ENCODE measurements at places on chromosomes 1 and 21.

GRCh38 chr1:171116676-171117075 lies 26.0 kb downstream of the FMO3 start:
- DNase-seq = no peak

DNA sequence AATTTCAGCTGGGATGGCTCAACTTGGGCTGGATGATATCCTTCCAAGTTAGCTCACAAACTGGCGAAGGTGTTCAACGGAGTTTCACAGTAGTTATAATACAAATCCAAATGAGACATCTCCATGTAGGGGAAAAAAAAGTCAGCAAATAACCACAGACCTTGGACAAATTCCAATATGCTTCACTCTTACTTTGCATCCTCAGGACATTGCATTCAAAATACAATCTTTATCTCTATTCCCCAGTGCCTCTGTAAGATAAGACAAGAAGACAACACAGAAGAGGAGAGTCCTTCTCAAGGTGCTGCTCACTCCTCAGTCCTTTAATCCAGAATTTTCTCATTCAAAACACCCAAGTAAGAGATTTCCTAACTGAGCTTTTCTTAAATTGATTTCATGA lies 1797.7 kb downstream of the MRPL39 start:
- DNase-seq = no peak

DNA sequence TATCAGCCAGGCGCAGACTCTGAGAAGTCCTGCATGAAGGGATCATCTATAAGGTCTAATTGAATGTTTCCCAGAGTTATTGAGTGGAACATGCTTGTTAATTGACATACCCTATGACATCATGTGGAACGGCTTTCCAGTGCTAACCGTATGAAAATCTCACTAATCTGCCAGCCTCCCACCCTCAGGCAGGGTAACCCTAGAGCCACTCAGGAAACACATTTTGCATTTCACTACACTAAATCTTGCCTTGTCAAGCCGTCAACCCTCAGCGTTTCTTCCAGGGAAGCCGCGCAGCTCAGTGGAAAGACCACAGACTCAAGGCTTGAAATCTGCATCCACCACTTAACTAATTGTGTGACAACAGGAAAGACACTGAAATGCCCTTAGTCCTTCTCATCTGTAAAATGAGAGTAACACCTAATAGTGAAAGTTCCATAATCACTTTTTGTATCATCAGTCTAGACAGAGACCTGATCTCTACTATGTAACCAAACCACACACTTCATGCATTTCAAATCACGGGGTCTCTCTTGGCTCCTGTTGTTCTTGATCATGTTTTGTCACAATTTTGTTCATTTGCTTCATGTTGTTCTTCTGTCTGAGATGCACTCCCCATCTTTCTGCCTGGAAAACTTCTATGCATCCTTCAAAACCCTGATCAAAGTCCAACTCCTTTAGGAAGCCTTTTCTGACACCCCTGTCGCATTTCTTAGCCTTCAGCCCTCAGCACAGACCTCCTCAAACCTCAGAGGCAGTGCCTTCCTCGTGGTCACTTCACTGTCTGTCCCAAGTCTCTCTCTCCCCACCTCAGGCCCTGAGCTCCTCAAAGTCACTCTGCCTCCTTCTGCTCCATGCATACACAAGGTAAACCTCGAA lies 246.5 kb downstream of the TOMM20 start:
- no peak for DNase-seq

GRCh38 chr1:204258213-204259115 lies 44.7 kb upstream of the GOLT1A start:
- DNase-seq = no peak

DNA sequence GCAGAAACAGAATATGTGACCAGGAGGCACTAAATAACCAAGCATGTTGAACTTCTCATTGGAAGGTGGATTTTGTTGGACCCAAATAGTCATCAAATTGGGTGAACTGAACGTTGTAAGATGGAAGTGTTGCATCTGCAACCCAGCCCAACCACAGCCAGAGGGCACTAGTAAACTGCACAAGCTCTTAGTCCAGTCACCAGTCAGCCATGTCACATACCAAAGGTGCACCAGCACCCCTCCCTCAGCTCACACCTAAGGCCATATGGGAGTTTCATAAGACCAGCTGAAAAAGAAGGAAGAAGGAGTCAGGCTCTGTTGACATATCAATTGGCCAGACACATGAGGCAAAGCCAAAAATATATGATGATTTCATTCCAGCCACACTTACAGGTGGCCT lies 481.7 kb upstream of the NR5A2 start:
- no peak for DNase-seq

DNA sequence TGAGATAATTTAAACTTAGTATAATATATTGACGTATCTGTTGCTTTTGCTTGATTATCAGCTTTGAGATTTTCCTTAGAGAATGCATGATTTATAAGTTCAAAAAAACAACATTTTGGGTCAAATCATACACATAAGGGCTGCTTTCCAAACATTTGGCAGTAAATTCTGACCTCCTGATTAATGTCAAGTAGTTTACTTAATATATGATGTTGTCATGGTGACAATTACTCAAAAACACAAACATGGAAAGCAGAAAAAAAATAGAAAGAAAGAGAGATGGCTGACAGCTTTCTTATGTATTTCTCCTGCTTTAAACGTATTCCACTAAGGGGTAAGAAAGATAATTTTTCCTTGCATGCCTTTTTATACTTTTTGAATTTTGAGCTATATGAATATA lies 258.2 kb upstream of the C1orf105 start:
- DNase-seq = no peak

DNA sequence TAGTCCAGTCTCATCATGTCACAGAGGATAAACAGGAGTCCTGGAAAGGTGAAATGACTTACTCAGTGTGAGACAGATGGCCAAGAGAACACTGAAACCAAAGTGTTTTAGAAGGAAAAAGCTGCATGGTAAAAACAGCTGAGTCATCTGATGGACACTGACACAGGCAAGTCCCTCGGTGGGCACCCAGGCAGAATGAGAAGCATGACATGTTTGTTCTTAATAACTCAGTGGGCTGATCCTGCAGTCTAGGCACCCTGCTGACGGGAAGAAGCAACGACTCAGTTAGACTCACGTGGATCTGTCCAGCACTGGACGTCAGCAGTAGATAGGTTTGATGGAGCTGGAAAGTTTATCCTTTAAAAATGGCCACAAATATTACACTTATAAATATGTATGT lies 116.9 kb downstream of the RGS7 start:
- no peak for DNase-seq

DNA sequence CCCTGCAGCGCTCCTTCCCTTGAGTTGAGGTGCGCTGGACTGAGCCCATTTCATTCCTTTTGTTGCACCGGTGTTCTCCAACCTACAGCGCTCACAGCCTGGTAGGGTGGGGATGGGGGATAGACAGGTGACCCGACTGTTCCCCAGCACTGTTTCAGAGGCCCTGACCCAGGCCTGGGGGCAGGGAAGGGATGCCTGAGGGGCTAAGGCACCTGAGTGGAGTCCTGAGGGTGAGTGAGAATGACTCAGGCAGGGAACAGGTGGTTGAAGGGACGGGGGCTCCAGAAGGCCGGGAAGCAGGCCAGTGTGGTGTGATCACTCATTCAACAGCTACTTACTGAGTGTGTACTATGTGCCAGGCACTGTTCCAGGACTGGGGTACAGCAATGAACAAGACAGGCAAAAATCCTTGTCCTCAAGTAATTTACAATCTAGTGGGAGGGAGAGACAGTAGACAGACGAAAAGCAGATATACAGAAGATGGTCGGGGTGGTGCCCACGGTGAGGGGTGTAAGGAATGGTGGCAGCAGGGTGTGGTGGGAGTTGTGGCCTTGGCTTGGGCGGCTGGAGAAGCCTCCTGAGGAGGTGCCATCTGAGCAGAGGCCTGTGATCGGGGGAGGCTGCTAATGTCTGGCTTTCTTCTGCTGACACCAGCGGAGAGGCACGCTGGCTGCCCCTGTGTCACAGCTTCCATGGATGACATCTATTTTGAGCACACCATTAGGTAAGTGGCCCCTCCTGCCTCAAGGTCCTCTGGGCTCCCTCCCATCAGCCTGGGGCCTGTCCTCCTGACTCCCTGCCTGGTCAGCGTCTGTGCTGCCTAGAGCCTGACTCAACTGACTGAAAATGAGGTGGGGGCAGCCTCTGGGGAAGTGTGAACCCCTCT lies 37.4 kb downstream of the ACOT11 start:
- DNase-seq = no peak

GRCh38 chr1:30109853-30110252 lies 613.5 kb downstream of the MATN1 start:
- DNase-seq = no peak

GRCh38 chr1:92538048-92538412 lies 51.3 kb upstream of the GFI1 start:
- no peak for DNase-seq

- DNase-seq = no peak
Measured at GRCh38 chr1:22447621-22448111, 4.0 kb upstream of the ZBTB40 start.

GRCh38 chr1:218809061-218809460 lies 364.6 kb upstream of the LYPLAL1 start:
- no peak for DNase-seq

DNA sequence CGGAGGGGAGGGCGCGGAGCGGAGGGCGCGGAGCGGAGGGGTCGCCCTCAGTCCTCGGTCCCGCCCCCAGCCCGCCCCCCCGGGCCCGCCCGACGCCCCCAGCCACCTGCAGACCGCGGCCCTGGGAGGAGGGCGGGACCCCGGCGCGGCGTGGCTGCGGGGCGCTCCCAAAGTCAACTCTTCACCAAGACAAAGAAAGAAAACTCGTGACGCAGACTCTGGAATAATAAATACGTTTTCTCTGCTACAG lies 1.2 kb downstream of the HES4 start:
- DNase-seq = no peak

DNA sequence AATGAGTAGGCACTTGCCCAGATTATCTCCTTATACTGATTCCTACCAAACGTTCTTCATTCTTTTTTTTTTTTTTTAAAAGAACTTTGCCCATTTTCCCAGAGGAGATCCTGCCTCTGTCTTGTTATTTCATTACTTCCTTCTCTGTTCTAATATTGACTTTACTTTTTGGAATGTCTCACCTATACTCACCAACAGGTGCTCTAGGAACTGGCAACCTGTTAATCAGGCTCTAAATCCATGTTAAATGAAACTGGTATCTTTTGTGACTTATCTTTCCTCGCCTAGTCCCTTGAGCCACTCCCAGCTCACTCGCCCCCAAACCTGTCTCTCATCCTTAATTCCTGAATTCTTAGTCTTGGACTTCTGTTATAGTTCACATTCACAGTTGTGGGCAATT lies 1.2 kb upstream of the CRCT1 start:
- no peak for DNase-seq

DNA sequence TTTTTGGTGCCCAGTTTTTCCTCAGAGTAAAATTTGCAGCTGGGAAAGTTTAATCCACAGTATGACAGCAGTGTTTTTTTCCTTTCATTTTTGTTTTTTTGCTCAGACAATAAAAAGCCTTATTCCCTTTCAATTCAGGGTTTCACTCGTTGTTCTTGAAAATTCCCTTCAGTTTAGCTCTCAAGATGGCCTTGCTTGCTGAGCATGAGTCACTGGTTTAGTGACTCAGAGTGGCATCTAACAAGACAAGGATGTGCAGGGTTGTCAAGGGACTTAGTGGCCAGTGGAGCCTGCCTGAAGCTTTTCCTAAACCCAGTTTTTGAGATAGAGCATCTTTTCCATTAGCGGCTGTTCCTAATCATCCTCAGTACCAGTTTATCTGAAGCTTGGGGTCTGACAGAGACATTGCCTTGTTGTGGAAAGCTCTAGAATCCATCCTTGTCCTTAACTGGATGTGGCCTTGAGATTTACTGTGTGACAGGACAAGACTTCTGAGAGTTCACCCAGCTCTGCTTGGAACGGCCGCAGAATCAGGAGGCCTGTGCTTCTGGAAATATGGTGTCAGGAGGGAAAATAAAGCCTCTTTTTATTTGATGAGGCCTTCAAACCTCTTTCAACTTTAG lies 48.4 kb upstream of the DNAJC6 start:
- no peak for DNase-seq

DNA sequence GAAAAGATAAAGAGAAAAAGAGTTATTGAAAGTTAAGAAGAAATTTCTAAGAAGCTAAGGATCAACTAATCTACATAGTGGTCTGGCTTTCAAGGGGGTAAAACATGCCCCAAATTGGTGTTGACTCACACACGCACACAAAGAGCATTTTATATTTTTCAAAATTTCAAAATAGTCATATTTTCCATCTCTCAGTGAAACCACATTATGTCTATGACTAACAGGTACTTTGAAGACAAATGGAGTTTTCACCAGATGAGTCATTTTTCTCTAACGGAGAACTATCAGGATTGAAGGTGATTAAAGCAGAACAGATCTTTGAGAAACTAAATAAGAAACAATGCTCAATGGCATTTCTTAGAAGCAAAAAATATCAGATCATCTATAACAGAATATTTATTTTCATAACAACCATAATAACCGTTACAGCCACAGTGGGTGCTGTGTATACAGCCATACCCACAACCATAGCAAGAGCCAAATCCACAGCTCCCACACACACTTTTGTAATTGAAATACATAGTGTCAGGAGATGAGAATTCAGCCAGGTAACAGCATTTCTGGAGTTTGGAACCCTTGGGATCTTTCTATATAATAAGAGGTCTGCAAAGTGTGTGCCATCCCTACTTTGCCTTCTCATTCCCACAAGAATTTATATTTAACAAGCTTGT lies at the start of gene KRTAP21-3:
KRTAP21-3 (minus strand) TSS at position 539 of the 671 bp plus-strand sequence; CDS start at position 521, 18 bp downstream.
- DNase-seq = no peak

DNA sequence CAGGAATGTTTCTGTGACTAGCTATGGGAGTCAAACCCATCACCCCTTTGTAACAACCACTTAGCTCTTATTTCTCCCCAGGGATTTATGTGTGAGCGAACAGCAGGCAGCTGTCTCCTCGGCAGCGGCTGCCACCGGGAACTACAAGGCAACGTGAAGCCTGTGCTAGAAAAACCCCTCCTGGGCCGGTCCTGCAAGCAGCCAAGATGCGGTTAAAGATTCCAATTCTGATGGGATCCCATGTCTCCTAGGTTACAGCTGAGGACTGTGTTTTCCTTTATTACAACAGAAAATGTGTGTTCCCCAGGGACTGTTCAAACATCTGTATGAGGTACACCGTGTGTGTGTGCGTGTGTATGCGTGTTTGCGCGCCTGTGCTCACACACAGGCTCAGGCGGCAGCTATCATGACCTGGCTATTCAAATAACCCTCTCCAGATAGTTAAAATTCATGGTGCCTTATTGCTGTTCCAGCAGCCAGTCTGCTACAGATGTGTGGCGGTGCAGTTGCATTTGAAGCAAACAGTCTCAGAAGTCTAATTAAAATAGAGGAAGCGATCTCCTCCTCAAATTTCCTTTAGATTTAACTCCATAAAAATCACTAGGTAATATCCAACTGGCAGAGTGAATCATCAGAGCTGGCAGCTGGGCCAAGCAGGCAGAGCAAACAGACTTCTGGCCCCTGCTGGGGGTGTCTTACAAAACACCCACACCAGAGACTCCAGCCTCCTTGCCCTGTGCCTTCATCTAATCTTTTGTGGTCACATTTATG lies 68.0 kb downstream of the LMX1A start:
- DNase-seq = no peak

DNA sequence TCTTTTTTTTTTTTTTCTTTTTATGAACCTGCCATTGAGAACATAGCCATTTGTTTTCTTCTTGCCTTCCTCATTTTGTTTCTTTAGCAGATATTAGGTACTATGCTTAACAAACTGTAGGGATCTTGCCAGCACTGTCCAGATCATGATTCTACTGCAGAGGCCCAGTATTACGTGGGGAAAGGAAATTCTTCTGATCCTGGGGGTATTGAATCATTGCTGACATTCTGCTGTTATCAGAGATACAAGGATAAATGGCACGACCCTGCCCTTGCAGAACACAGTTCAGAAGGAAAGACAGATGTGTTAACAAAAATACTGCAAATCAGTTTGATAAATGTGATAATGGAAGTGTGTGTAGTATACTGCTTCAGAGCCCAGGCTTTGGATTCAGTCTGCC lies 56.2 kb downstream of the BTBD8 start:
- DNase-seq = no peak

GRCh38 chr21:39441502-39442475 lies 3.8 kb downstream of the LCA5L start:
- DNase-seq = peak; percentile 3

Data from stimulated activated CD8-positive, alpha-beta memory T cell treated with anti-CD3 and anti-CD28 coated beads, Interleukin-4, amount 100 ng/mL, for 1 hour (primary cell).